ENCODE measurements at places on chromosomes 16 and 17.

DNA sequence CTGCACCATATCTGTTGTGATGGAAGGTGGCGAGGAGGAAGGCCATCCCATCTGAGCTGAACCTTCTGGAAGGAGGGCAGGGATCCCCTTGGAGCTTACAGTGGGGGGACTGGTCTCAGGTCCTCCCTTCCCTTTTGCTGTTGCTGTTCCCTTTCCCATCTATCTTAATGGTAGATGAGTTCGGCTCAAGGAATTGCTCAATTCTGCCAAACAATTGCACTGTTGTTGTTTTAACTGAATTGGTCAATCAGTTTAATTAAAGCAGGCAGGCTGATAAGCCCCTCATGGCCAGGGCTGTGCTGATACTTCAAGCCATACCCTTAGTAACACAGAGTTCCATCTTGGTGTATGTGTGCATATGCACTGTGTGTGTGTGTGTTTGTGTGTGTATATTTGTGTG is 220.4 kb upstream of the FOXF1 start:
- H3K4me3 ChIP-seq = no peak overlapping the region
- peaks cover 89% of the 10 kb centered on the region for H3K27me3 ChIP-seq
- no peak for DNase-seq
- H3K27ac ChIP-seq = no peak overlapping the region
- no peaks in the 10 kb centered on the region for H3K36me3 ChIP-seq
- no peaks in the 10 kb centered on the region for H3K4me1 ChIP-seq

DNA sequence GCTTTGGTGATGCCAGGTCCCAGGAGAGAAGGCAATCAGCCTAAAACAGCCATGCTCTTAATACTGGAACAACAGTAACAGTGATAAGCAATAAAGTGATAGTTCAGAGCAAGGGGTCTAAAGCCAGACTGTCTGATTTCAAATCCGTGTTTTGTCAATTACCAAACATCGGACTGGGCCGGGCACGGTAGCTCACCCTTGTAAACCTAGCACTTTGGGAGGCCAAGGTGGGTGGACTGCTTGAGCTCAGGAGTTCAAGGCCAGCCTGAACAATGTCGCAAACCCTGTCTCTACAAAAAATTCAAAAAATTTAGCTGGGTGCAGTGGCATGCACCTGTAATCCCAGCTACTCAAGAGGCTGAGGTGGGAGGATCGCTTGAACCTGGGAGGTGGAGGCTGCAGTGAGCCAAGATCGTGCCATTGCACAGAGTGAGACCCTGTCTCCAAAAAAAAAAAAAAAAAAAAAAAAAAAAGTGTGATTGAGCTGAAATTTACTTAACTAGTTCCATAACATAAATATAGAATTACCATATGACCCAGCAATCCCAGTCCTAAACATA is 5.1 kb downstream of the COPRS start:
- no peaks in the 10 kb centered on the region for H3K36me3 ChIP-seq
- no peak overlapping the region for H3K27ac ChIP-seq
- peaks cover 11% of the 10 kb centered on the region for H3K4me1 ChIP-seq
- no peak for DNase-seq
- no peaks in the 10 kb centered on the region for H3K27me3 ChIP-seq
- no peak overlapping the region for H3K4me3 ChIP-seq

DNA sequence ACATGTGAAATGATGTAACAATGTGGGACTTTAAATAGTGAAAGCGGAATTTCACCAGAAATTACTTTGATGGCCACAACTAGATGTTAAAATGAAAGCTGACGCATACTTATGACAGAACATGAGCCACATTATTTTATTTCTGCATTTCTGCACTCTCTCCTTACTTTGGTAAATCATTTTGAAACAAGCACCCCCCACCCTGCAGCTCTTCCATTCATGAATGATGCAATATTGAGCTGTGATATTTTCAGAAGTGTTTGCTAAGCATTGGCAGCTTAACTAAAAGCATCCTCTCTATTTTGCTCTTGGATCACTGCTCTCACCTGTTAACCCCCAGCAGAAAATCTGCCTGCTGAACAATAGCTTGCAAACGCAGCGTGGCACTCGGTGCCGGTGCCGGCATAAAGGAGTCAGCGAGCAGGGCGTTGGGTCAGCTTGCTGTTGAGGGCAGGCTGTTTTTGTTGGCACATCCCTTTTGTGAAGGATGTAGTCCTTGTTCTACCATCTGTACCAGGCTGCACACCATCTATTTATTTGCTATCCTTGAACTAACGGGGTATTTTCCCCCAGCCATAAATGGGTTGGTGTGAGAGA is 30.8 kb upstream of the CBLN1 start:
- no peaks in the 10 kb centered on the region for H3K36me3 ChIP-seq
- H3K4me1 ChIP-seq = no peaks in the 10 kb centered on the region
- peaks cover 23% of the 10 kb centered on the region for H3K27me3 ChIP-seq
- DNase-seq = no peak

DNA sequence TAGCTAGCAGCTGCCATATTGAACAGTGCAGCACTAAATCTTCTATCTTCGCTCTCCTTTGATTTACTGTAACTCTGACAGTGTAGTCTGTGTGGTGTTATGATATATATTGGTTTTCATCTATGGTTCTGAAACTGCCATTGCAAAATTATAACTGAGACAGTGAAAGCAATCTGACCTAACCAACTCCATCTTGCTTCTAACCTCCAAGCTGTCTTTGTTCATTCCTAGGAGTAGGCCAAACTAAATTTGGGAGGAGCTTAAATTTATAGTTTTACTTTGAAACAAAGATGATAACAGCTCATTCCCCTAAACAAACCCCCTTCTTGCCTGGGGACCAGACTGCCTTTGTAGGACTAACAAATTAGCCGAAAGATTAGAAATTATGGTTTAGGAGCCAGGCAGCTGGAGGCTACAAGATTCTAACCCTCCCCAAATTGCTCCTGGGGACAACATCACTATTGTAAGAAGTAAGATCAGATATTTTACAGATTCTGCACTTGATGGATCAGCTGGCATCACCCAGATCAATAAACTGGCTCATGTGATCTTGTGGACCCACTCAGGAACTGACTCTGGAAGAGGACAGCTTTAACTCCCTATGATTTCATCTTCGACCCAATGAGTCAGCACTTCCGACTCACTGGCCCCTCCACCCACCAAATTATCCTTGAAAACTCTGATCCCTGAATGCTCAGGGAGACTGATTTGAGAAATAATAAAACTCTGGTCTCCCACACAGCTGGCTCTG is 47.0 kb upstream of the FBXO47 start:
- no peaks in the 10 kb centered on the region for H3K36me3 ChIP-seq
- H3K27me3 ChIP-seq = no peaks in the 10 kb centered on the region
- DNase-seq = peak; percentile 16
- no peaks in the 10 kb centered on the region for H3K4me1 ChIP-seq
- H3K27ac ChIP-seq = no peak overlapping the region
- no peak overlapping the region for H3K4me3 ChIP-seq

- no peaks in the 10 kb centered on the region for H3K4me1 ChIP-seq
- no peak for DNase-seq
- H3K27ac ChIP-seq = no peak overlapping the region
- H3K4me3 ChIP-seq = no peak overlapping the region
- H3K36me3 ChIP-seq = no peaks in the 10 kb centered on the region
Observed at GRCh38 chr16:85847681-85848601, 48.4 kb downstream of the COX4I1 start.

- no peak overlapping the region for H3K4me3 ChIP-seq
- H3K36me3 ChIP-seq = no peaks in the 10 kb centered on the region
Observed at GRCh38 chr17:41535764-41536481, 7.8 kb upstream of the KRT19 start.

GRCh38 chr17:73759734-73760438 is 115.6 kb upstream of the SDK2 start:
- H3K36me3 ChIP-seq = no peaks in the 10 kb centered on the region
- peaks cover 75% of the 10 kb centered on the region for H3K27me3 ChIP-seq

GRCh38 chr17:41707803-41708669 is 4.1 kb upstream of the GAST start:
- H3K36me3 ChIP-seq = no peaks in the 10 kb centered on the region
- H3K4me1 ChIP-seq = no peaks in the 10 kb centered on the region
- no peak overlapping the region for H3K4me3 ChIP-seq
- DNase-seq = no peak

DNA sequence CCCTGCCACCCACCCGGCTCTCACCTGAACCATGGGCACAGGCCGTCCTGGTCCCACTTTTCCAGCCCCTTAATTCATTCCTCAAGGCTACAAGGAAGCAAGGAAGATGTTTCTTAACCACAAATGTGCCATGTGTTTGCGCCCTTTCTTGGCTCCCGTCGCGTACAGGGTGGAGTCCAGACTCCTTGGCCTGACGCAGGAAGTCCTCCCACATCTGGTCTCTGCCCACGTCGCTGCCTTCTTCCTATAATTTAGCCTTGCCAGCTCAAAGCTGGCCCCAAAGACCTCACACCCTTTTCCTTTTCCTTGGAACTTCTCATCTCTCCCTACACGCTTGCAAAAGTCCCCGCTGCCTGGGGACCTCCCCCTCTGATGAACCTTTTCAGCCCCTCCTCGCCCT is 38.8 kb upstream of the BHLHA9 start:
- no peaks in the 10 kb centered on the region for H3K36me3 ChIP-seq
- no peak for DNase-seq
- H3K4me1 ChIP-seq = peaks cover 6% of the 10 kb centered on the region

- no peaks in the 10 kb centered on the region for H3K36me3 ChIP-seq
- H3K4me3 ChIP-seq = no peak overlapping the region
- no peak for DNase-seq
- no peaks in the 10 kb centered on the region for H3K27me3 ChIP-seq
- H3K27ac ChIP-seq = no peak overlapping the region
Observed at GRCh38 chr16:2987833-2988232, 7.6 kb upstream of the PKMYT1 start.

- H3K4me3 ChIP-seq = no peak overlapping the region
- H3K27ac ChIP-seq = no peak overlapping the region
- DNase-seq = no peak
Observed at GRCh38 chr17:83081684-83082201, 2.3 kb downstream of the METRNL start.

DNA sequence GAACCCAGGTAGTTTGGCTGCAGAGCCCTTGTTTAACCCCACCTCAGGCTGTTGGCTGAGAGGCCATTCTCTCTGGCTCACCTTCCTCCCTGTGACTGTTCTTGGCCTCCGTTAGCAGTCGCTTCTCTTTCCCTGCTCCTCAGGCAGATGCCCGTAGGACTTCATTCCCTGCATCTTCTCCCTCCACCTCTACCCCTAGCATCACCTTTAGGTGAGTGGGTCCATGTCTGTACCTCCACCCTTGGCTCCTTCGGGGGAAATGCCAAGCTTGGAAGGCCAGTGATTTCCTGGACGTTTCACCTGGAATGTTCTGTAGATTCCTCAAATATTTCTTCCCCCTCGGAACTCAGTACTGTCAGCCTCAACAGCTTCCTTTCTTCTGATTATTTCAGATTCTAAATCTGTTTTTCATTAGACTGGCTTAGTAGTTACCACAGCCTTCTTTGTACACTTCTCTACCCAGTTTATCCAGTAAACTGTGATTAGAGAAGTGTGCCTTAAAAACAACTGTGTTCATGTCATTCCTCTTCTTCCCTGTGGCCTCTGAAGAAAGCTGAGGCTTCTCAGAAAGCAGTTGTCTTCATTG is 227.9 kb downstream of the MSI2 start:
- no peak overlapping the region for H3K27ac ChIP-seq
- no peak for DNase-seq
- H3K36me3 ChIP-seq = no peaks in the 10 kb centered on the region
- no peaks in the 10 kb centered on the region for H3K27me3 ChIP-seq
- peaks cover 16% of the 10 kb centered on the region for H3K4me1 ChIP-seq

GRCh38 chr17:49727380-49727779 is 19.6 kb upstream of the SLC35B1 start:
- H3K4me3 ChIP-seq = no peak overlapping the region
- no peaks in the 10 kb centered on the region for H3K4me1 ChIP-seq
- H3K27ac ChIP-seq = no peak overlapping the region
- H3K36me3 ChIP-seq = no peaks in the 10 kb centered on the region
- H3K27me3 ChIP-seq = no peaks in the 10 kb centered on the region

- H3K27ac ChIP-seq = peak overlapping the region; percentile 65
- peaks cover 34% of the 10 kb centered on the region for H3K4me1 ChIP-seq
- peak overlapping the region; percentile 28 for H3K4me3 ChIP-seq
- no peaks in the 10 kb centered on the region for H3K36me3 ChIP-seq
Observed at GRCh38 chr17:12041312-12041711, 20.6 kb downstream of the MAP2K4 start.

GRCh38 chr16:3838600-3839401 is 41.7 kb downstream of the CREBBP start:
- H3K4me1 ChIP-seq = 0 out of 2 replicates have a peak, but pooled peaks cover 5% of the 10 kb centered on the region
- no peak for DNase-seq
- H3K36me3 ChIP-seq = no peaks in the 10 kb centered on the region
- H3K27me3 ChIP-seq = no peaks in the 10 kb centered on the region

DNA sequence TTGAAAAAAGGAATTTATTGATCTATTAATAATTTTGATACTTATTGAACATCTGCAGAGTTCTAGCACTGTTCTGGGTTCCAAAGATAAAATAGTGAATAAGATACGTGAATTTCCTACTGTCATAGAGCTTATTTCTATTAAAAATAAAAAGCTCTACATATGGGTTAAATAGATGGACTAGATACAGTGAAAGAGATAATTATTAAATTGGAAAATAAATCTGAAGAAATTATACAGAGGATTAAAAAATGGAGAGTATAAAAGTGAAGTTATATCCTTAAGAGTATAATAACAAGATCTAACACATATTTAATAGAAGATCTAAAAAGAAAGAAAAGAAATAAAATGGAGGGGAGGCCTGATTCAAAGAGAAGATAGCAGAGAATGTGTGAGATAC is 10.1 kb upstream of the ABCA5 start:
- no peaks in the 10 kb centered on the region for H3K27me3 ChIP-seq
- no peak overlapping the region for H3K4me3 ChIP-seq
- no peaks in the 10 kb centered on the region for H3K36me3 ChIP-seq
- DNase-seq = no peak
- no peak overlapping the region for H3K27ac ChIP-seq

DNA sequence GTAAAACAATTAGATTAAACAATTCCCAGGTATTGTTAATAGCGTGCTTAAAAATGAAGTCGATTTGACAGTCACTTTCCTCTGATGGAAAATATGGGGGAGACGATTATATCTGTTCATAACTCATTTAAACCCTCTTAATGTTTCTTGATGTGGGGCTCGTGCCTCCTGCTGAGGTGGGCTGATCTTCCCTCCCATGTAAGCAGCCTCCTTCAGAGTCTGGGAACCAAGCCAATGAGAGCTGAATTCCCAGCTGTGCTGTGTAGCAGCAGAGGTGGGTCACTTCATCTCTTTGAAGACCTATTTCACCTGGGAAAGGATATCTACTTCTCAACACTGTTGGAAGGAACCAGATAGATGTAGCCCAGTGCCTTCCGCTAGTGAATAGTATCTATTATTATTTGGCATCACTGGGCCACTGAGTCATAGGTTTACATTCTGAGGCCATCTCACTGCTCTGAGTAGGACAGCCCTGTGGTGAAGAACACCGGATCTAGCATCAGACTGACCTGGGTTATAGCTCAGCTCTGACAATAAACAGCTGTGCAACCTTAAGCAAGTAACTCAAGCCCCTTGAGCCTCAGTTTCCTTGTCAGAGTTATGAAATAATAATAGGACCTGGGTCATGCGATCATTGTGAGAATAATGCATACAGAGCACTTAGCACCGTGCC is 85.3 kb upstream of the C16orf82 start:
- no peak overlapping the region for H3K4me3 ChIP-seq
- no peak for DNase-seq
- H3K27ac ChIP-seq = no peak overlapping the region
- no peaks in the 10 kb centered on the region for H3K36me3 ChIP-seq

Data from PC-3 (cell line).